ENCODE measurements at places on chromosomes 16 and 17. TPM values are rescaled to one million over a fixed set of nuclear protein-coding genes. Genes with fewer than 3 reads are reported as not detected.

- no peak for DNase-seq
Measured at GRCh38 chr17:17874478-17874877, 37.7 kb upstream of the SREBF1 start.

- no peak for DNase-seq
Measured at GRCh38 chr16:83350481-83350880, 457.3 kb upstream of the HSBP1 start.

DNA sequence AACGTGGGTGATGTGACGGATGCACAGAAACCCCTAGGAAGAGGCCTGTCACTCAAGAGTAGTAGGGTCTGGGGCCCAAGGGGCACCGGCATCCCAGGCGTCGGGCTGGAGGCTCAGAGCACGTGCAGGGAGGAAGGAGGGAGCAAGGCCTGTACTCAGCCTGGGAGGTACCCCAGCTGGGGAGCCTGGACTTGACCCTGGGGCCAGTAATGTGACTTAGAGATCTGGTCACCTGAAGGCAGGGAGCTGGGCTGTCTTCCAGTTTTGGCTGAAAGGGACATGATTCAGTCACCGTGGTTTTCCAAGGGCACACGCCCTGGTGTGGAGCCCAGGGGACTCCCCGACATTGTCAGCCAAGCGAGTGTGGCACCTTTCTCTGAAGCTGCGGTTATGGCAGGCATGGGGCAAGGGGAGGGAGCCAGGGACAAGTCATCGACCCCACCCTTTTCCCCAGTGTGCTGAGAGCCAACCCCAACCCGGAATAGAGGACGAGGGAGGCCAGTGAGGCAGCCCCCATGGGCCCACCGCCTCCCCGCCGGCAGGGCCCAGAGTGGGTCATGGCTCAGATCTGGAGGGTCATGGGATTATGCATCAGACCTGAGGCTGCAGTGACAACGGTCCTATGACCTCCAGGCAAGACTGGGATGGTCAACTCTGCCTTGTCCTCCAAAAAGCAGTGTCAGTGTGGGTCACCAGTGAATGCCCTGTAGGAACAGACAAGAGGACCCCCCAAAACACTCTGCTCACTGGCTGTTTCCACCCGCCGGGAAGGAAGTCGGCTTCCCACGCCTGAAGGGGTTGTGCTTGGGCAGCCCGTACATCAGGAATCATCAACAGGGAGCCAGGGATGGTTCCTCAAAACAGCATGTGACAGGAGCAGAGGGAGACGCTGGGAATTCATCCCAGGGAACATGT lies 41.9 kb downstream of the MEAK7 start:
- DNase-seq, result no peak

DNA sequence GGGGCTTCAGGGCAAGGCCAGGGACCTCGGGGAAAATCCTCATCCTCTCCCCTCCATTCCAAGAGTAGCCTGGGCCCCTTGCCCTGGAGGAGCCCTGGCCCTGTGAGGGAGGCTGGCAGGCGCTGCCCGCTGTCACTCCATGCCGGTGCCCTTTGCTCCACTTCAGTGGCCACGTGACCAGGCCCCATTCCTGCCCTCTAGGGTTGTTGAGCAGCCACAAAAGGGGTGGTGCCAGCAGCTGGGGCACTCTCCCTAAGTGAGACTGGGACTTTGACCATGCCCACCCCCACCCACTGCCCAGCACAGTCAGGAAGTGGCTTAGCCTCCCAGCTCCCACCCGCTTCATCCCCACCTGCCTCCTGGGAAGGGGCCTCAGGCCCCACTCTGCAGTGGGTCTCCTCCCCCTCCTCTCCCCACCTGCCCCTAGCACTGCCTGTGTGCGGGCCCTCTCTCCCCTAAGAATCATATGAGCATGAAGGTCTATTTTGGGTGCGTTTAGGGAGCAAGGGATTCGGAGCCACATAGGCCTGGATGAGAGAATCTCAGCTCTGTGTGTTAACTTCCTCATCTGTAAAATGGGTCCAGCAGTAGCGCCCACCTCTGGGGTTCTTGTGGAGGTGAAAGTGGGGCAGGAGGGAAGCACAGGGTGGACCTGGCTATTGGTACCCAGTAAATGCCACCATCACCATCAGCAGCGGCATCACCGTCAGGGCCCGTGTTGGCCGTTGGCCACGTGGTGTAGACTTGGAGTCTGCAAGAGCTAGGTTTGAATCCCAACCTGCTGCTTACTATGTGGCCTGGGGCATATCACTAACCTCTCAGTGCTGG lies 7.2 kb downstream of the PDK2 start:
- no peak for DNase-seq

- peak; percentile 92 for DNase-seq
Measured at GRCh38 chr16:69481901-69482341, 57.5 kb downstream of the CYB5B start.

- DNase-seq, result no peak
Measured at GRCh38 chr16:89491238-89491869, 993 bp upstream of the ANKRD11 start.

GRCh38 chr17:34312080-34312479 lies 7.2 kb upstream of the CCL8 start:
- no peak for DNase-seq

DNA sequence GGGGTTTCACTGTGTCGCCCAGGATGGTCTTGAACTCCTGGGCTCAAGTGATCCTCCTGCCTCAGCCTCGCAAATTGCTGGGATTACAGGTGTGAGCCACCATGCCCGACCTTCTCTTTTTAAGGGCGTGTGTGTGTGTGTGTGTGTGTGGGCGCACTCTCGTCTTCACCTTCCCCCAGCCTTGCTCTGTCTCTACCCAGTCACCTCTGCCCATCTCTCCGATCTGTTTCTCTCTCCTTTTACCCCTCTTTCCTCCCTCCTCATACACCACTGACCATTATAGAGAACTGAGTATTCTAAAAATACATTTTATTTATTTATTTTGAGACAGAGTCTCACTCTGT lies 3.9 kb downstream of the STH start:
- DNase-seq, result no peak

DNA sequence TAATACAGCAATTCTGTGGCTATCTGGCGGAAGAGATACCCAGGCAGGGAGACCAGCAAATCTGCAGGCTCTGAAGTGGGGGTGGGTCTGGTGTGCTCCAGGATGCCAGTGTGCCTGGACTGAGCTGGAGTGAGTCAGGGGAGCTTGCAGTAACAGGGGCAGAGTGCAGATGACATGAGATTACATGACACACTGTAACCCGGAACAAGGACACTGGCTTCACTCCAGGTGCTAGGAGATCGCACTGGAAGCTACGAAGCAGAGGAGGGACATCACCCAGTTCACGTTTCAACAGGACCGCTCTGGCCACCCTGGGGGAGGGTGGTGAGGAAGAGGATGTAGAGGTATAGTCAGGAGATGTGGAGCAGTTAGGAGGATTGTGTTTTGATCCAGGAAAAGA lies 475.6 kb downstream of the CDH13 start:
- no peak for DNase-seq

DNA sequence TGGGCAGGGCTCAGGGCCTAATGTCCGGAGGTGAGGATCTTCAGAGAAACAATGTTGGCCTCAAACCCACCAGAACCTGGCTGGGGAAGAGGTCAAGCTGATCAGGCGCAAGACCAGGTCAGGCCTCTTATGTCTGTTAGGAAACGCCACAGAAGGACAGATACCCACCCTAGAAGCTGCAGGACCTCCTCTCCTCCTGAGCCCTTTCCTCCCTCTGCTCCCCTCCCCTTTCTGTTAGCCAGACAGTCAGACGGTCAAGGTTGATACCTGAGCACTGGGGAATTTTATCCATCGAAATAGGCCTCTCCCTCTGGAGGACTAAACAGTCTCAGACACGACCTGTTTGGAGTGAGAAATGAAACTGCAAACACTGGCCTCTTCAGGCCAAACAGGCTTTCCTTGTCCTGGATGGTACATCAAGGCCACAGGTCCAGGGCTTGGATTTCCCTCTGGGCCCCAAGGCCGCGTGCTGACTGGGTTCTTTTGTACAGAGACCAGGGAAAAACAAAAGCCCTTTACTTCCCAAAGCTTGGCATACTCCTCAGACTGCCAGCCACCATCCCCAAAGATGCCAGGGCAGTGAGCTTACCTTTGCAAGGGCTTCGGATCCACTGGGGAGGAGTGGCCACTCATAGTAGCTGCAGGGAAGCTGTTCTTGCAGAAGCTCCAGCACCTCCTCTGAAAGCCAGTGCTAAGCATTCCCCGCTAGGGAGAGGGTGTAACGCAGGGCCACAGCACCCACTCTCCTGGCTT lies 135.8 kb downstream of the CCDC182 start:
- DNase-seq, result no peak

DNA sequence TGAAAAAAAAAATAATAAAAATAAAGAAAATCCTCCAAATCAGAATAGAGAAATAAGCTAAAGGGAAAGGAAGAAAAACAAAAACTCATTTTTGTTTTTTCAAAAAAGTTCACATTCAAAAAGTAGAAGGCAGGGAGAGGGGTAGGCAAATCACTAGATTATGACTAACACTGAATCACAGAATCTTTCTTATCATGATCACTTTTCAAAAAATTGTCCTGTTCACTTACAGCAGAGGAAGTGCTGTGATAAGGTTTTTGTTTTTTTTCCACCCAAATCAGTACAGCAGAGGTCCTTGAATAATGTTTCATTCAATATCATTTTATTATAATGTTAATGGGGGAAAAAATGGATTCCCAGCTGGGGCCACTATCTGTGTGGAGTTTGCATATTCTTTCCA lies 106.4 kb downstream of the CA4 start:
- DNase-seq, result no peak

DNA sequence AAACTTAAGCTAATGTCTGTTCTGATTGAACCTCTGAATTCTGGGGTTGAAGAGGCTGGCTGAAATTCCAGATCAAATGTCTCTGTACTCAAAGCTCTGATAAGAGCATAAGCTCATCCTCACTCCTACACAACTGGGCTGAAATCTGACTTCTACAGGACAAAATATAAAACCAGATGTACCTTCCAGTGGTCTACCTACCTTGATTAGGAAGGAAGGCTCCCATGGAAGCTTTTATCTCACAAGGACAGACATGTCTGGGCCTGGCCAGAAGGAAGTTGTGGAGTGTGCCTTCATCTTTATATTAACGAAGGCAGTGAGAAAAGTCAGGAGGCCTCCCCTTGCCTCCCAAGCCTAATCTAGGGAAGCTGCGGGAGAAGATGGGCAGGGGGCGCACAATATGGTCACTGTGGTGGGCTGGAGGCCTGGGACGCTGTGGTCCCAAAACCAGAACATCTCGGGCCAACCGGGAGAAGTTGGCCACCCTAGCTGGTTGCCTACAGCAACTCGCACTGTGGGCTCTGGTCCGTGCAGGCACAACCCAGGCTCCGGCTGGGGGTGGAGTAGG lies 55.6 kb upstream of the LRRC37A3 start:
- peak; percentile 19 for DNase-seq

DNA sequence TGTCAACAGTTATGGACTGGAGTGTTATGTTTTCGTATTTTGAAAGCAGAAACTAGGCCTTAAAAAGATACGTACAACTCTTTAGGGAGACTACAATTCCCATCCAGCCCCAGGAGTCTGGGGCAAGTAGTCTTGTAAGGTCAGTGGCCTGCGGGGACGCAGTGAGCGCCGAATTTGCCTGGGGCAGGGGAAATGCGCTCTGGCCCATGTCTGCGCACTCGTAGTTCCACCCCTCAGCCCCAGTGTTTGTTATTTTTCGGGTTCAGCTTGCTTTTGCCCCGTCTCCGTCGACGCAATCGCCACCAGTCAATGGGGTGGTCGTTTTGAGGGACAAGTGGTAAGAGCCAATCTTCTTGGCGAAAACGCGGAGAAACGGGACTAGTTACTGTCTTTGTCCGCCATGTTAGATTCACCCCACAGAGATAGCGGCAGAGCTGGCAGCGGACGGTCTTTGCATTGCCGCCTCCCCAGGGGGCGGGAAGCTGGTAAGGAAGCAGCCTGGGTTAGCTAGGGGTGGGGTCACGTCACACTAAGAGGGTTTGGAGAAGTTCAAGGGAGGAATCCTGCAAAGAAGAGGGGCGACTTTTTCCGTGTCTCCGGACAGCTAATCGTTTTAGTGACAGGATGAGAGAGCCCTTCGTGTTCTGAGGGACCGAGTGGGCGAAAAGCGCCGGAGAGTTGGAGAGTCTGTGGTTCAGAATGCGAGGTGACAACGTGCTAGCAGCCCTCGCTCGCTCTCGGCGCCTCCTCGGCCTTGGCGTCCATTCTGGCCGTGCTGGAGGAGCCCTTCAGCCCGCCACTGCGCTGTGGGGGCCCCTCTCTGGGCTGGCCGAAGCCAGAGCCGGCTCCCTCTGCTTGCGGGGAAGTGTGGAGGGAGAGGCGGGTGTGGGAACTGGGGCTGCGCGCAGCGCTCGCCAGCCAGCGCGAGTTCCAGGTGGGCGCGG lies 1.1 kb upstream of the BRCA1 start:
- DNase-seq, result no peak

- no peak for DNase-seq
Measured at GRCh38 chr16:12398029-12398682, 405.5 kb downstream of the CPPED1 start.

- no peak for DNase-seq
Measured at GRCh38 chr16:85567935-85568334, 45.2 kb upstream of the GSE1 start.

TP53TG3F gene
- not detected for total RNA-seq

CDH3 gene
- total RNA-seq, result under 0.01 TPM

CCL16 gene
- 0.13 TPM for total RNA-seq

HOXB4 gene
- 0.90 TPM for total RNA-seq

ARHGAP44 gene
- 0.39 TPM for total RNA-seq

EME2 gene
- total RNA-seq, result 4.6 TPM

DBNDD1 gene
- 12.3 TPM for total RNA-seq

KRTAP9-1 gene
- total RNA-seq, result not detected

SMPD3 gene
- under 0.01 TPM for total RNA-seq

KRTAP4-9 gene
- total RNA-seq, result not detected

TMC8 gene
- 0.13 TPM for total RNA-seq

SRL gene
- under 0.01 TPM for total RNA-seq

All from dermis microvascular lymphatic vessel endothelial cell (primary cell).